ENCODE measurements at places on chromosomes 4 and X.

DNA sequence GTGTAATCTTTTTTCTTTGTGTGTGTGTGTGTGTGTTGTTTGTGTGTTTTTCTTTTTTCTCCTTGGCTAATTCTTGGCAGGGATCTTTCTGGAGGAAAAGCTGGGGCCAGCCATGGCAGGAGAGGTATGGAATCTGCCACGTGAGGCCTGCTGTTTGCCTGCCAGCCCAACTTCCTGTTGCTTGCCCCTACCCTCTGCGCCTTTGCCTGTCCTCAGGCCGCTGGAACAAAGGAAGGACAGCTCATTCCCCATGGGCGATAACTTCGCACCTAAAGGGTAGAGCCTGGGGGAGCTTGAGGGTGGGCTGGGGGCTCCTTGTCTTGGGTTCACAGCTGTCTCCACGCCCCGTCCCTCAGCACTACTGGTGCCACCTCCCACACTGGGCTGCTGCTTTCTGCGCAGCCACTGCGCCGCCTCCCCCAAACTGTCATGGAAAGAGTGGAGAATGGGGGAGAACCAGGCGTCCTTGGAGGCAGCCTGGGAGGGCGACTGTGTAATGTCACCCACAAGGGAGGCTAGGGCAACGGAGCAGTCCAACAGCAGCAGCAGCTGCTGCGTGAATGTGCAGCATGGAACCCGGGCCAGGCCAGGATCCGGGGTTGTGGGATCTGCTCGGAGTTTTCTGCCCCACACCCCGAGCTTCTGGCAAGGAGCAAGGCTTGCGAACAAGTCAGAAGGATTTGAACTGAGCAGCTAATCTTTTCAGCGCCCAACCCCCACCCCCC lies 12.3 kb upstream of the YIPF7 start:
- DNase-seq: no peak

DNA sequence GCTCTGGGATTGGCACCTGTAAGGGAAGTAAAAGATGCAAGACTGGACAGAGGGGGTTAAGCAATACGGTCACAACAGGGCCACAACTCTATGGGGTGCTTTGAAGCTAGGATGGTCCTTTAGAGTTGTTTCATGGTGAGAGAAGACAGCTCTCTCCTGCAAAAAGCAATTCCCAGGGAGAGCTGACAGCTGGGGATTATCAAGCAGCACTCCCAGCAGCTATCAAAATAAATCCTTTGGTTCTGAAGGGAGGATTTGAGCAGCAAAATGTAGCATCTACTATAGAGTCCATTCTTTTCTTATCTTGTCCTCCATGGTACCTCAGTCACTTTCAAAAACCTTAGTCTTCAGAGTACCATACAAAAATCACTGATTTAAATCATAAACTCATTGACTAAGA lies 35.1 kb upstream of the AP1AR start:
- no peak for DNase-seq

GRCh38 chrX:115579327-115579726 lies 18.4 kb downstream of the PLS3 start:
- no peak for DNase-seq

DNA sequence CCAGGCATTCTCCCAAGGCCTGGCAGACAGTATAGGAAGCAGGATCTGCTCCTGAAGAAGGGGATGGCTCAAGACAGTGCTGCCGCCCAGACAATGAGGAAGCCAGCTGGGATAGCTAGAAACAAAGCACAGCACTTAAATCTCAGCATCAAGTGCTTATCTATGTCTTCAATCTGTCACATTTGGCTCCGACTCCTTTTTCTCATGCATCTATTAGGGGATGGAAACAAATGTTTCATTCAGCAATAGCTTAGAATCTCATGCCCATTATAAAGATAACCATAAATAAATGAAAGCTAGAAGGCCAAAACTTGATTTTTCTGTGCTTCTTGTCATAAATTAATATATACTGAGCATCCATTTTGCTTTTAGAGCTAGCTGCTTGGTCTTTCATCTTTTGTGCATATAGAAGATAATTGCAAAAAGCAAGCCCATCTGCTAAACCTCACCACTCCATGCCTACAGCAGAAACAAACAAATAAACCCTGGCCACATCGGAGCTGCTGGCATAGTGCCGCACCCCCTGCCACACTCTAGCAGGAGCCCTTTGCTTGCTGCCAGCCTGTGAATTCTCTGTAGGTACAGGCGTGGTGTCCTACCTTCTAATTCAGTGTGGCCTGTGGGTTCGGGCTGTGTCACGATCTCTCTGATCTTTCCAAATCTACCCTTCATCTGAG lies 75.9 kb downstream of the AASDH start:
- DNase-seq: no peak

DNA sequence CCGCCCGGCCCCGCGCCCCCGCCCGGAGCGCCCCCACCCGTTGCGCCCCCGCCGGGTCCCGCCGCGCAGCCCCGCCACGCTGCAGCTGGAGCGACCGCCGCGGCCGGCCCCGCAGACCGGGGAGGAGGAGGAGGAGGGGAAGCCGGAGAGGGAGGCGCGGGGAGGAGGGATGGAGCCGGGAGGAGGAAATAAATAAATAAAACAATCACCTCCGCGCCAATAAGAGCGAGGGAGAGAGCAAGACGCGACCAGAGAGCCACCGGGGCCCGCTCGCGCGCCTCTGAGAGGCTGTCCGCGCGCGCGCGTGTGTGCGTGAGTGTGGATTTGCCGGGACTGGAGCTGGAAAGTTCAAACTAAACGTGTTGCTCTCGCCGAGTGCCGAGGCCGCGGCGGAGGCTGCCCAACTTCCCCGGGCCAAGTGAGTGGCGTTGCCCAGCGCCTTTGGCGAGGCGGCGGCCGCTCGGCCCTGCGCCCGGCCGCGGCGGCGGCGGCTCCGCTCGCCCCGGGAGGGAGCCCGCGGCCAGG lies 2184.4 kb upstream of the TENM3 start:
- DNase-seq: no peak

Measured in CD4-positive, alpha-beta T cell treated with Interleukin-17A for 1 hour (primary cell).